Myocyte (in vitro differentiated cells): ENCODE measurements at places on chromosomes 1 and 21.

DNA sequence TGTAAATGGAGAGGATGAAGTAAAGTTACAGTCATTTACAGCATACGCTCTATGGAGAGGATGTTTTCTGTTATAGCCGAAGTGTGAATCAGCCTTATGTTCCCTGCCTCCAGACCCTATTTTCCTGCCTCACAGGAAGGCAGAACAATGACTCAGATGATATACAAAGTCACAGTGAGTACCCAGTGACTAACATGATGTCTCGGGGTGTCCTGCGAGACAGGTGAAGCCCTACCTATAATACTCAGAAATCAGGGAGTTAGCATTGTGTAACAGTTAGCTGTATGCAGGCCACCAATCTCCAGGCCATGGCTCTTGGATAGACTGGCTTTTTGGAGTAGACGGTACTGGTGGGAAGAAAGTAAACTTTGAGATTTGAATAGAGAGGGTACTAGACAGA lies 55.6 kb upstream of the FBXO28 start:
- no peak for DNase-seq

DNA sequence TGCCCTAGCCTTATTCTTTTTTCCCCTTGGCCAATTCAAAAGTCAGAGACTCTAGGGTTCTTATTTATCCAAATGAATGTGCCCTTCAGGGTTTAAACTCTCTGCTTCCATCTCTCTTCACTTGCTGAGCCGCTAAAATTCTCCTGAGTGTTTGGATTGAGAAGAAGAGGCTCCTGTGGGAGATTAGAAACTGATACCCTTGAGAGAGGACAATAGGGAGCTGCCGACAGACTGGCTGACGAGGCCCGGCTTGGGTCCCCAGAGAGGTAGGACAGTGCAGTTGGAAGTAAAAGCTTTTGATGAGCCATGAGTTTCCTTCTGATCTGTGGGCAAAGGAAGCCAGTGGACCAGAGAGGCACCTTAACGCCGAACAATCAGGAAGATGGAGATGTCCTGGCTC lies 41.3 kb upstream of the UBE2U start:
- no peak for DNase-seq

GRCh38 chr1:209266590-209267205 lies 316.8 kb upstream of the CAMK1G start:
- no peak for DNase-seq

DNA sequence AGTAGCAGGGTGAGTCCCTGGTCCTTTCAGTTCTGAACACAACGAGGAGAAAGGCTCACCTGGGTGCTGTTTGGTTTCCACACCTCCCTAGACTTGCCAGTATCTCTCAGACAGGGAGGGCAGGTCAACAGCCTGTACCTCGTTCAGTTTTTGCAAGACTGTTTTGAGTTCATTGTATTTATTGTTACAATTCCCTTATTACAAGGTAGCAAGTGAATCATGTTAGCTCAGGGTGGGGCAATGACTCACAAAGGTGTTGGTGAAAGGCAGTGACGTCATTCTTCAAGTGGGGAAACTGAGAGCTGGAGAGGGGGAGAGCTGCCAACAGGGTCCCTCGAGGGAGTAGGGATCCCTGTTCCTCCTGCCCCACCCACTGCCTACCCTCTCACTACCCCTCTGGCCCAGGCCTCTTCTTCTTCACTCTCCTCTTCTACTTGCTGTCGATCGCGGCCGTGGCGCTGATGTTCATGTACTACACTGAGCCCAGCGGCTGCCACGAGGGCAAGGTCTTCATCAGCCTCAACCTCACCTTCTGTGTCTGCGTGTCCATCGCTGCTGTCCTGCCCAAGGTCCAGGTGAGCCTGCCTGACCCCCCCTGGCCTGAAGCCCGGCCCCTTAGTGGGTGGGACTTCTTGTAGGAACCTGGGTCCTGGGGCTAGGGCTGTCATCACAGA lies 13.4 kb downstream of the SERINC2 start:
- no peak for DNase-seq

- DNase-seq: no peak
These were observed 27.2 kb upstream of the CSF1 start for GRCh38 chr1:109883248-109883955.

DNA sequence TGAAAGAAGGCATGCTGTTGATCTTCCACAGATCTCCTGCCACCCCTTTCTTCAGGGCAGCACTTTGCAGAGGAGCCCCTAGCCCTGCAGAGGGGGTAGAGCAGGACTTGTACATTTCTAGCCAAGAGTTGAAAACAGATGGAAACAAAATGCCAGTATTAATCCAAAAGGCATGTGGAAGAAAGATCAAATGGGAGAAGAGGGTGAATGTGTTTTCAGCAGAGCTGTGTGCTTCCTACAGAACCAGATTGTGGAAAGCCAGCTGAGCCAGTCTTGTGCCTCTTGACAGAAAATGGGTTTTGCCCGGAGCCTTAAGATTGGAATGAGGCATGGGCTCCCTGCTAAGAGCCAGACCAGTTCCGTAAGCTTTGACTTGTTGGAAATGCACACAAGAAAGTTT lies 105.2 kb upstream of the TSPAN2 start:
- DNase-seq: no peak

GRCh38 chr1:74517599-74518051 lies 5.2 kb upstream of the LRRC53 start:
- no peak for DNase-seq

- DNase-seq: no peak
These were observed 1.5 kb upstream of the NCAM2 start for GRCh38 chr21:20996421-20997310.

GRCh38 chr1:53606651-53607051 lies 132.3 kb downstream of the GLIS1 start:
- DNase-seq: no peak

DNA sequence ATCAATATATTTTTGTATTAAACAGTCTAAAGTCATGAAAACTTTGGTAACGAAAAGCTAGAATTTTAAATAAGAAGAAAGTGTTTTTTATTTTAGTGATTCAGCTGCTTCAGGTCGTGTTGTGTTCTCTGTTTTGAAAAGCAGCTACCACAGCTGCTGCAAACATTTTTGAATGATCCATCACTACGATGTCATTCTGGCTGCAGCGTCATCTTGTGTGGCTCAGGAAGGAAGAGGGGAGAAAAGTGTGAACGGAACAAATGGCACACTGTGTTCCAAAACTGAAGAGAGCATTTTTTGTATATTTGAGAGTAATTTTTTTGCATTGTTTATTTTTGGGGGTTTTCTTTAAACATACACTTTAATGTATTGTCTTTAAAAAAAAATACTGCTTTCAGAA lies 323.0 kb upstream of the ADGRL2 start:
- DNase-seq: peak; percentile 19

- peak; percentile 78 for DNase-seq
These were observed 98.4 kb downstream of the SMYD2 start for GRCh38 chr1:214379236-214379970.

- DNase-seq: no peak
These were observed 146.4 kb downstream of the FOXD2 start for GRCh38 chr1:47584249-47584648.

- peak; percentile 76 for DNase-seq
These were observed 47.5 kb downstream of the HSF2BP start for GRCh38 chr21:43611598-43612369.

- DNase-seq: no peak
These were observed 223.1 kb upstream of the POGK start for GRCh38 chr1:166616206-166616605.

GRCh38 chr1:15008783-15009729 lies 144.5 kb upstream of the TMEM51 start:
- DNase-seq: no peak

- DNase-seq: no peak
These were observed 2.6 kb downstream of the B4GALT2 start for GRCh38 chr1:43981636-43982035.

- peak; percentile 70 for DNase-seq
These were observed 15.0 kb upstream of the TMEM201 start for GRCh38 chr1:9573723-9574122.

DNA sequence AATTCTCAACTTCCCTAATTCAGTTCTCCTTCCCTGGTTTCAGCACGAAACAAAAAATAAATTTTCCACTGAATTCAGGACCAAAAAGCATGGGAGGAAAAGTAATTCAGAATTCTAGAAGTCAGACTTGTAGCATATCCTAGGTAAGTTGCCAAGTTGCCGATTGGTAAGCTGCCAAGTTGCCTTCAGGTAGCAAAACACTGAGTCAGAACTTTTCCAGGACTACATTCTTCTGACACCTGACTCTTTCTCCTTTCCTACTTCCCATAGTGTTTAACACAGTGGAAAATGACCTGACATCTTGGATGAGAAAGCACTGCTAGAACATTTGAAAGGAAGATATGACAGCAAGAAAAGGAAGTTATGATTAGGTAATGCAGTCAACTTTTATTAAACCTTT lies 322.8 kb downstream of the SPATA17 start:
- DNase-seq: no peak

DNA sequence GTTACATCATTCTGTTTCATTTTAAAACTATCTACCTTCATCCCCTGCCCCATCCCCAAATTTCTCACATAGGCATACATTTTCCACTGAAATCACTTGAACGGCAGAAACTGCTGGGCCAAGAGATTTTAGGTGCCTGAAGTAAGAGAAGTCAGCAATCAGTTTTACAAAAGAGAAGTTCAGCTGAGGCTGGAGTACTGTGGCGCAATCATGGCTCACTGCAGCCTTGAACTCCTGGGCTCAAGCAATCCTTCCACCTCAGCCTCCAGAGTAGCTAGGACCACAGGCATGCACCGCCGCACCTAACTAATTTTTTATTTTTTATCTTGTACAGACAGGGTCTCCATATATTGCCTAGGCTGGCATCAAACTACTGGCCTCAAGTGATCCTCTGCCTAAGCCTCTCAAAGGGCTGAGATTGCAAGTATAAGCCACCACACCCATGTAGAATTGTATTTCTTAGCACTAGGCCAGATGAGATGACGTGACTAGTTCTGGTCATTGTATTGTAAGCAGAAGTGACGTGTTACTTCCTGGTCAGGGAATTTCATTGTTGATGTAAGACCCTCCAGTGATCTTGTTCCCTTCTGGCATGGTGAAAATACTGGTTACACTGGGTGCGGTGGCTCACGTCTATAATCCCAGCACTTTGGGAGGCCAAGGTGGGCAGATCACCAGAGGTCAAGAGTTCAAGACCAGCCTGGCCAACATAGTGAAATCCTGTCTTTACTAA lies 7.1 kb downstream of the BECN2 start:
- DNase-seq: no peak

GRCh38 chr1:156910309-156910782 lies 10.1 kb upstream of the LRRC71 start:
- DNase-seq: no peak

DNA sequence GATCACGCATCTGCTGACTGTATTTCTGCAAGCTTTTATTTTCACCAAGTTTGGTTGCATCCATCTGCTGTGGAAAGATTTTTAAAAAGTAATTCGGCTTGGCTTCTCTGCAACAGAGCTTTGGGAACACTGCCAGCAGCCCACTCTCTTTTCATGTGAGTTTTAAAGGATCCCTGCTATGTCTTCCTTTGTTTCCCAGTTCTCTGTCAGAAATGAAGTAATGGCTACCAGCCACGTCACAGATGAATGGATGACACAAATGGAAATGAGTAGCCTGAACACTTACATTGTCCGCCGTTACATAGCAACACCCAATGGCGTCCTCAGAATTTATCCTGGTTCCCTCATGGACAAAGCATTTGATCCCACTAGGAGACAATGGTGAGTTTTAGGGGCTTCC lies 80.6 kb upstream of the RAVER2 start:
- no peak for DNase-seq

- no peak for DNase-seq
These were observed 451.6 kb downstream of the NUF2 start for GRCh38 chr1:163773396-163773795.

DNA sequence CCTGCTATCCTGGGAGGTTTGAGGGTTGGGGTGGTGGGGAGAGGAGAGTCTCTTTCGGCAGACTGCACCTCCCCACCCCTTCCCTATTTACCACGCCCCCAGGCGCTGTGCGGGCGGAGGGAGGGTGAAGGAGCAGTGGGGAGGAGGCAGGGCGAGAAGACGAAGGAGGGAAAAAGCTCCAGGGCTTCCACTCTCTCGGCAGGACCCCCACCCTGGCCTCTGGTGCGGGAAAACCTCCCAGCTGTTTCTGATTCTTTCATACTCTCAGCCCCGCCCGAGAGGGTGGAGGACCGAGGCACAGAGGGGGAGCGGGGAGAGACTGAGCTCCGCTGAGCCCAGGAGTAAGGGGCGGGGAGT lies 866 bp upstream of the WNT2B start:
- DNase-seq: no peak

- no peak for DNase-seq
These were observed 21.7 kb downstream of the LRP8 start for GRCh38 chr1:53306168-53306567.

DNA sequence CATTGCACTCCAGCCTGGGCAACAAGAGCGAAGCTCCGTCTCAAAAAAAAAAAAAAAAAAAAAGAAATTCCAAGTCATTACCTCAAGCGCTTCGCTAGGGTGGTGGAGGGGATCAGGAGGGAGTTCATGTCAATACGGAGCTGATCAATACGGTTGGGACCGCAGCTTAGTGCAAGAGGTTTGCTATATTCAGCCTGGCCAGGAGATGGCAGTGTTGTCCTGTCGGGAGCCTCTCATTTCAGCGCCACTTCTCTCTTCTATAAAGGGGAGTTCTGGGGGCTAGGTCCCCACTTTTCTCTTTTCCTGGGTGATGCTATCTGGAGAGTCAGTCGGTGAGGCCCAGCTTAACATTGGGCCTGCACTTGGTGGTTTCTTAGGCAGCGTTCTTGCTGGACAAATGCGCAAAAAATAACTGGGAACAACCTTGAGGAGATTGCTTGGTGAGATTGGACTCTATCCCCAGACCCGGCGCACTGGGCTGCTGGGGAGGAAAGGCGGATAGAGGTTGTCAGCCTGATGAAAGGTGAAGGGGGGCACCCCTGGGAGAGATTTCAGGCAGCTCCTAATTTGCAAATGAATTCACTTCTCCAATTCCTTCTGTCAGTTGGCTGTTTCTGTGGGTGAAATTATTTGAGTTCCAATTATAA lies 40.4 kb downstream of the KIAA0040 start:
- DNase-seq: peak; percentile 40

- DNase-seq: peak; percentile 92
These were observed 32.4 kb downstream of the GNB1 start for GRCh38 chr1:1858382-1859086.

DNA sequence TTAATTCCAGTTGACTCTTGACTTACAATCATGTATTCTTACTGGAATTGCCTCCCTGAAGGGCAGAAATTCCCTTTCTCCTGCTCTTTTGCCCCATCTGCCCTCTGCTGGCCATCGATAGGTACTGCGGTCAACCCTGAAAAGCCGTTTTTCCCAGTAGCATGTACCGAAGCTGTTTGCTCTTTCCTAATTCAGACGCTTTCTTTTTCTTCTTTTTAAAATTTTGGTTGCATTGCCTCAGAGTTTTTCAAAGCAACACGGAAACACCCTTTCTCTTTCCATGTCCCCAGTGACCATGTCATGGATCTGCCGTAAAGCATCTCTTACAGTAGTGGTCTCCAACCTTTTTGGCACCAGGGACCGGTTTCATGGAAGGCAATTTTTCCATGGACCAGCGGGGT lies 164.2 kb upstream of the C1orf21 start:
- DNase-seq: peak; percentile 78

- DNase-seq: peak; percentile 79
These were observed 31.9 kb upstream of the POFUT2 start for GRCh38 chr21:45319461-45320211.

- DNase-seq: no peak
These were observed 343.0 kb downstream of the CAMTA1 start for GRCh38 chr1:7128293-7128692.
